Activated T-helper 1 cell treated with anti-CD3 and anti-CD28 coated beads, Interleukin-12 subunit alpha, Interleukin-12 subunit beta, Interleukin-2, Interleukin-4 antibody, amounts not matched to agents 30 ng/mL and 10 ng/mL and 1 ng/mL, durations not matched to agents 14 hours and 24 hours and 36 hours (primary cell): ENCODE measurements at places on chromosomes 16 and 17. TPM values are rescaled to one million over a fixed set of nuclear protein-coding genes. Genes with fewer than 3 reads are reported as not detected.

The NLRP1 gene
- 26.0 and 29.6 TPM in 2 replicates for total RNA-seq

The FOXN1 gene
- not detected in 2 replicates for total RNA-seq

The ZFHX3 gene
- 0.34 TPM in 2 replicates for total RNA-seq

The TERB1 gene
- 0.29 TPM in 1 of 2 replicates, not detected in the other for total RNA-seq

The TBC1D3D gene
- 0.23 and 0.69 TPM in 2 replicates for total RNA-seq

The TPPP3 gene
- total RNA-seq, result not detected in 2 replicates

The SLC16A5 gene
- 5.5 and 7.2 TPM in 2 replicates for total RNA-seq

The TMED6 gene
- total RNA-seq, result 1.2 and 1.3 TPM in 2 replicates

The SLC38A8 gene
- total RNA-seq, result not detected in 2 replicates

DNA sequence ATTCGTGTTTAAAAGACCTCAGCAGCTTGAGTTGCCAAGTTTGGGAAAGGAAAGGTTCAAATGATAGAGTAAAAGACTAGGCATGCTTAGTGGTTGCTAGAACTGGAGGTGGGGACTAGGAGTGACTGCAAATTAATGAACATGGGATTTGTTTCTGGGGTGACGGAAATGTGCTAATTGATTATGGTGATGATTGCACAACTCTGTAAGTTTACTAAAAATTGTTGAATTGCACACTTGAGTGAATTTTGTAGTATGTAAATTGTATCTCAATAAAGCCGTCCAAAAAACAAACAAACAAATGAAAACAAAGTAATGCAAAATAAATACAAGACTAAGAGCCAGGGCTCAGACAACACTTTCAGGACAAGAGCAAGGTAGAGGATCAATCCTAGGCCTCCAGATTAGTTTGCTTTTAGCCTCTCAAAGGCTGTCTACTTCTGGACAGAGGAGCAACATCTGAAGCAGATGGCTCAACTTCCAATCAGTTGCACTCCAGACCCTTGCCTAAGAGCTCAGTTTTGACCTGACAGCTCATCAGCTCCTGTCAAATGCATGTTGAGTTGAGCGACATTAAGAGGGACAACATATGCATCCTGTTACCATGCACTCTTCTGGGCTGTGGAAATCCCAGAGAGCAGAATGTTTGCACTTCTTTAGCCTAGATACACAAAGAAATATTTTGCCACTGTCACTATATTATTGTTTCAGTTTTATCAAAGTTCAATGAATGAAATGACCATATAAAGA lies 111.2 kb upstream of the ASIC2 start:
- DNase-seq, result no peak

- DNase-seq, result peak; percentile 26
These were observed 8.2 kb downstream of the ADCY7 start for GRCh38 chr16:50274326-50275097.

GRCh38 chr17:8944083-8944482 lies 21.4 kb downstream of the PIK3R5 start:
- DNase-seq, result no peak

DNA sequence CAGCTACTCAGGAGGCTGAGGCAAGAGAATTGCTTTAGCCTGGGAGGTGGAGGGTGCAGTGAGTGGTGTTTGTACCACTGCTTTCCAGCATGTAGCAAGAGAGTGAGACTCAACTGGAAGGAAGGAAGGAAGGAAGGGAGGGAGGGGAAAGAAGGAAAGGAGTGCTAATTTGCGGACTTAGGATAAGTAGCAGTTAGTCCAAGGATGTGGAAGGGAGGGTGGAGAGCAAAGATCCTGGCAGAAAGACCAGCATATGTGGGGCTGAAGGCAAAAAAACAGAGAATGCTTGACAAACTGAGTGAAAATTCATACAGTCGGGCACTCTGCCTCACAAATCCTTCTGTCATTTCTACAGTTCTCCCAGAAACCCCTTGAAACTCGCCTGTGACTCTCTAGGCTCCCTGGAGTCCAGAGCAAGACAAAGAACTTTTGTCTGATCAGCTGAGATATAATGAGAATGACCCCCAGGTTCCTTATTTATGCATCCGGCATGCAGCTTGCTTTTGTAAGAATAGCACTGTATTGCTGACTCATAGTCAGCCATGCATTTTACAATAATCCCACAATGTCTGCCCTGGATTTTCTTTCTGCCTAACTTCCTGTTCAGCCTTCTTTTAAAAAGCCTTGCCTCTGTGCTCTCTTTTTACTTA lies 31.5 kb downstream of the CDK5RAP3 start:
- no peak for DNase-seq

GRCh38 chr17:19415806-19416775 lies 5.1 kb downstream of the RNF112 start:
- DNase-seq, result no peak

DNA sequence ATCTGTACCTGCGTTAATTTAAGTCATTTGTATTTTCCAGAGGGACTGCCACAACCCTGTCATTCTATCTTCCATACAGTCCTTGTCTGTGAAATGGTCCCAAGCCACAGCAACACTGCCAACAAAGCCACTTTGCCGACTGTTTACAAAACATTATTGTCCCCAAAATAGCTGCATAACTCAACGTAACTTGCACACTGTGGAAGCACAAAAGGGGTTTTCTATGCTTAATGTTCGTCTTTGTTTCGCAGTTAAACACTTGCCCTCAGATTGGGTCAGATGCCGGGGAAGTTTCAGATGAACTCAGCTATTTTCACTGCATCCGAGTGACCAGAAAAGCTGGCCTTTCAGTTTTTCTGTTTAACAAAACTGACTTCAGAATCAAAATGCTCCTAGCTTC lies 4.6 kb downstream of the SEC14L5 start:
- no peak for DNase-seq

GRCh38 chr16:17320009-17320408 lies 150.8 kb downstream of the XYLT1 start:
- DNase-seq, result no peak

- DNase-seq, result no peak
These were observed 150.1 kb upstream of the CDH11 start for GRCh38 chr16:65271996-65272395.

GRCh38 chr17:66494023-66494803 lies 191.8 kb downstream of the PRKCA start:
- DNase-seq, result no peak

- no peak for DNase-seq
These were observed 52.9 kb upstream of the LGALS9 start for GRCh38 chr17:27577884-27578717.

GRCh38 chr17:145671-146541 lies 8.5 kb downstream of the SCGB1C2 start:
- no peak for DNase-seq

DNA sequence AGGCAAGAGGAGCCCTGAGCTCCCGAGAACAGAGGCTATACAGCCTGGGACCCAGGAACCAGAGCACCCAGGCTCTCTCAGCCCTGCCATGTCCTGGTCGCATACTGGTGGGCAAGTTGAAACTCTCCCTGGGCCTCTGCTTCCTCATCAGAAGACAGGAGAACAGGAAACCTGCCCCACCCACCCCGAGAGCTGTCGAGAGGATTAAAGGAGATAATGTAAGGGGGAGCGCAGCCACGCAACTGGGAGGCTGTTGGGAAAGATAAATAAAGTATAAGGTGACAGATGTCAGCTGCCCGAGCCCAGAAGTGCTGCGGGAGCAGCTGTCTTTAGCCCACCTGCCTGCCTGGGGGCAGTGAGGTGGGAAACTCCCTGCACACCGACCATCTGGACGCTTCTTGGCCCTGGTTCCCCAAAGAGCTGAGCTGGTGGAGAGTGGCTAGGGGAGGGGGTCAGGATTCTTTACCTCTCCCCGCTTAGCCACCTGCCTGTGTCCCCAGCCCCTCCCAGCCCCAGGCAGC lies 6.8 kb downstream of the KIF19 start:
- no peak for DNase-seq

GRCh38 chr17:29533976-29534375 lies 32.9 kb downstream of the ABHD15 start:
- DNase-seq, result no peak

GRCh38 chr17:50638606-50638965 lies 3.9 kb downstream of the ABCC3 start:
- DNase-seq, result no peak

DNA sequence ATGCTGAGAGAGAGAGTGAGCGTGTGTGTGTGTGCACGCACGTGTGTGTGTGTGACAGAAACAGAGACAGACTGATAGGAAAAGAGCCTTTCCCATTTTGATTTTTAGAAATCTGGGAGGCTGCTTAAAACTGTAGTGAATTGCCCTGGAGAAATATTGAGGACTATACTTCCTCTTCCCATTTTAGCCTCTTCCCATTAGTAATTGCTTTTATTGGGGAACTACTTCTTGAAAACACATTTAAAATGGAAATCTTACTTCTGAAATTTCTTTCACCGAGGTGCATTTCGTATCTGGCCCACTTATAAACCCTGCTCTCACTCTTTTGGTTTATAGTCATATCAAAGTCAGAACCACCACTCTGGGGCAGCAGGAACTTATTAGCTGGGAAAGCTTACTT lies 47.1 kb downstream of the NUP93 start:
- no peak for DNase-seq

GRCh38 chr17:75003070-75003956 lies 9.2 kb upstream of the MRPL58 start:
- DNase-seq, result no peak

- no peak for DNase-seq
These were observed 2.2 kb downstream of the HAGHL start for GRCh38 chr16:728890-729744.

DNA sequence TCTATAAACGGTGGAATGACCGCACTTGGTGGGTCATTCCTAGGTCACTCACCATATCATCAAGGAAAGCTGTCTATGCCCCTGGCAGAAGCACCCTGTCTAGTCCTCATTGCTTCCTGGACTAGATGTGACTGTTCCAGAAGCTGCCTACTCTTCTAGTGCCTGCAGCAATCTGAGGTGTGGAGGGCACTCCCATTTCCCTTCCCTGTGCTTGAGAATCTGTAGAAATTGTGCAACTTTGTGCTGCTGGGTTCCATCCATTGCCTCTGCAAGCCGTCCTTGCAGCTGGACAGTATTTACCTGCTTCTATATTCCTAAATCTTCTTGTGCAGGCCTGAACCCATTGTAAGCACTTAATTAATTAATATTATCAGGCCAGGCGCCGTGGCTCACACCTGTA lies 52.1 kb downstream of the CACNG3 start:
- no peak for DNase-seq

- DNase-seq, result no peak
These were observed 22.8 kb downstream of the ABCC1 start for GRCh38 chr16:15972046-15972868.

DNA sequence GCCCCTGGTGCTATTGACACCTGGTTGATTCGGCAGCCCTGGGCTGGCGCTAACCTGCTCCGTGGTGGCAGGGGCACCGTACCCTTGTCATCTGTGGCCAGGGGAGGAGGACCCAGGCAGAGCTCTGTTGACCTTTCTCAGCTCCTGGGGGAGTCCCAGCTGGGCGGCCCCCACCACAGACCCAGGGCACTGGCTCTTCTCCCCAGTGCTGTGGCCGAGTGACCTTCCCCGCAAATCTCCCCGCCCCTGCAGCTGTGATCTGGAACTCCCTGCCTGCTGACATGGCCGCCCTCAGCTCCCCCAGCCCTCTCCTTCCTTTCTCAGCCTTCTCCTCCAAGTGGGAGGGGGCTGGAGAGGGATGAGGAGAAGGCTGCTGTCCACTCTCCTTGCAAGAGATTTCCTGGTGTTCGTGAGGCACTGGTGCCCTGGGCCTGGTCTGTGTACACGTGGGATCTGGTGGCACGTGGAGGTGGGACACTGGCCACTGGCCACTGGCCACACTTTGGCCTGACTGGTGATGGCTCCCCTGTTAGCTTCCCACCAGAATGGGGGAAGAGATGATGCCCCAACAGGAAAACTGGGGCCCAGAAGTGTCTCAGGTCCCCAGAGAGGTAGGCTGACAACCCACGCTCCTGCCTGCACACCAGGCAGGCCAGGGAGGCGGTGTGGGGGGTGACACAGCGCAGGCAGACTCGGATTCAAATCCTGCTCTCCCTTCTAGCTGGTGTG lies 8.2 kb downstream of the FMNL1 start:
- no peak for DNase-seq

DNA sequence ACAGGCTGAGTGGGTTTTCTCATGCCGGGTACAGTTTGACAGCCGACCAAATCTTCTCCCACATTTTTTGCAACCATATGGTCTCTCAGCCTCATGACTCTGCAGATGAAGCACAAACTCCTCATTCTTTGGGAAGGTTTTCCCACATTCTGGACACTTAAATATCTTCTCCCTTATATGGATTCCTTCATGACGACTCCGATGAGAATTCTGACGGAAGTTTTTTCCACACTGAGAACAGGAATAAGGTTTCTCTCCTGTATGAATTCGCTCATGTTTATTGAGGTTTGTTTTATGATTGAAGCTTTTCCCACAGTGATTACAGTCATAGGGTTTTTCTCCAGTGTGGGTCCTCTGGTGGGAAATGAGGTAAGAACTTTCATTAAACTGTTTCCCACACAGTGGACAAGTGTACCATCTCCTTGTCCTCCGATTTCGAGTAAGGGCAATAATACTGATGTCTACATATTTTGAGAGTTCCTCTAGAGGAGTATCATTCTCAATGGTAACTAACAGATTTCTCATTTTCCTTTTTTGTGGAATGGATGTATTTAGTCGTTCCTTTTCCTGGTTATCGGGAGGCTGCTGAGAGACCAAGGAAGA lies 10.9 kb downstream of the ZNF200 start:
- DNase-seq, result no peak

DNA sequence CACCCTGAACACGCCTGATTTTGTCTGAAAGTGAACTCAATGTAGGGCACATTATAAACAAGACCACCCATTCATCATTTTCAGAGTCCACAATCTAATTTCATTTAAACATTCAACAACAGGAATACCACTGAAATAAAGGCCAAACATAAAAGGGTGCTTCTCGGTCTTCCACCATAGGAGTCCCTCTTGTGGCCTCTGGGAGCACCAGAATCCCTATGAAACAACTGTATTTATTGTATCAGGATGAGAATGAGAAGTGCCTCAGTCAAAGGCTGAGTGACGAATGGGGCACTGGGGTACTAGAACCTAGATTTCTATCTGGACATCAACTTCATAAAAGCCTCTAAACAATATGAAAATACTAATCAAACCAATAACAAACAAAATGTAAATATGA lies 40.4 kb downstream of the NXPH3 start:
- no peak for DNase-seq

DNA sequence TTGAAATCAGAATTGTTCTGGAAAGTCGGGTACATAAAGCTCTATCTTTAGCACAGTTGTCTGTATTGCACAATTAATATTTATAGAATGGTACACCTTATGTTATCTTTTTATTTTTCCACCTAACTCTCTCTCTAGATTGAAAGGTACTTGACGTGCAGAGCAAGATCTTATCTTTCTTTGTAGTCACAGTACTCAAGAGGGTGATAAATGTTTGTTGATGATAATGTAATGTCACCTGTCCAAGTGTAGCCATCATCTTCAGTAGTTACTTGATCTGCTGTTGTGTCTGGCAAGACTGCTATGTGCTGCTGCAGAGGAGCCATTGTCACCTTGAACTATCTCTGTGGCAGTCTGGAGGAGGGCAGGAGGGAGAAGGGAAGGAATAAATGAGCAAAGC lies 5.3 kb downstream of the HMOX2 start:
- no peak for DNase-seq

- DNase-seq, result peak; percentile 35
These were observed 63.3 kb upstream of the MTMR4 start for GRCh38 chr17:58577696-58578095.
